ENCODE measurements at places on chromosomes 12 and 14. TPM values are rescaled to one million over a fixed set of nuclear protein-coding genes. Genes with fewer than 3 reads are reported as not detected.

GRCh38 chr12:119842380-119842779 lies 34.7 kb downstream of the CIT start:
- no peaks in the 10 kb centered on the region for H3K4me1 ChIP-seq
- DNase-seq: no peak
- no peak overlapping the region for H3K27ac ChIP-seq
- H3K4me3 ChIP-seq: no peak overlapping the region

- no peaks in the 10 kb centered on the region for H3K4me1 ChIP-seq
- no peaks in the 10 kb centered on the region for H3K27me3 ChIP-seq
- no peak overlapping the region for H3K4me3 ChIP-seq
- no peak overlapping the region for H3K27ac ChIP-seq
Measured at GRCh38 chr14:36948157-36948859, 224.1 kb downstream of the SLC25A21 start.

DNA sequence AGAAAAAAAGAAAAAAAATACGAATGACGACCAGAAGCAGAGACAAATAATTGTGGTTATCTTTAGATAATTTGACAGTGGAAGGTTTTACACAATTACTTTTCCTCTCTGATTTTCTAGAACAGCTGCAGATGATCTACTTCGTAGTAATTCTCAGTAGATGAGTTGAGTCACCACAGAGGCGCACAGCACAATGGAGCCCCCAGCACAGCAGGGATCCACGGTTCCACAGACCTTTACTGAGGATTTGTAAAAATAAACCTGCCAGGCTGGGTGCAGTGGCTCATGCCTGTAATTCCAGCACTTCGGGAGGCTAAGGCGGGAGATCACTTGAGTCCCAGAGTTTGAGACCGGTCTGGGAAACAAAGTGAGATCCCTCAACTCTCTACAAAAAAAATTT lies 29.3 kb downstream of the AMN start:
- H3K4me3 ChIP-seq: no peak overlapping the region
- H3K27me3 ChIP-seq: no peaks in the 10 kb centered on the region
- no peaks in the 10 kb centered on the region for H3K36me3 ChIP-seq
- H3K4me1 ChIP-seq: peaks cover 17% of the 10 kb centered on the region

GRCh38 chr14:70907176-70907995 lies at the start of gene PCNX1:
TSS of gene PCNX1 (plus strand) at chr14:70907459. CDS start at chr14:70907851, 392 bp downstream.
- peak within 1 kb of the TSS; percentile 86 for H3K27ac ChIP-seq
- H3K36me3 ChIP-seq: peaks cover 25% of the 10 kb centered on the region
- H3K4me3 ChIP-seq: peak within 1 kb of the TSS; percentile 81

- no peak overlapping the region for H3K4me3 ChIP-seq
- no peak for DNase-seq
- H3K27me3 ChIP-seq: peaks cover 5% of the 10 kb centered on the region
- no peak overlapping the region for H3K27ac ChIP-seq
Measured at GRCh38 chr12:97471194-97471593, 8.6 kb downstream of the RMST start.

GRCh38 chr14:71538288-71538687 lies 393.9 kb upstream of the RGS6 start:
- no peak overlapping the region for H3K27ac ChIP-seq
- no peaks in the 10 kb centered on the region for H3K27me3 ChIP-seq
- no peak overlapping the region for H3K4me3 ChIP-seq

L2HGDH gene
- 9.7 TPM for total RNA-seq

ADAMTS20 gene
- total RNA-seq: not detected

DNA sequence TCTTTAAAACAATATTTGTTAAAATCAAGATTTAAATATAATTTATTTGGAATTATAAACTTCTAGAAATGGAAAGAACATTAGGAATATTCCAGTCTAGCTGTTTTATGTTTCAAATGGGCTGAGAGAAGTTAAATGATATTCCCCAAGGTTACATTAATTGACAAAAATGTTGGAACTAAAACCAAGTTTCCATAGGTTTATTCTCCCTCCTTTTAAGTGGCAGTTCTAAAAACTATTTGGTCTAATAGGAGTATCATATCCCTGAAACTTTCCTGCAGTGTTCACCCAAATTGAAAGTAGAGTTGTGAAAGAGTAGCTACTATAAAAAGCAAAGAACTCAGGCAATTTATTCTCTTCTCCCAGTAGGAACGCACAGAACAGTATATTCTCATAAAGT lies 1185.5 kb downstream of the LRFN5 start:
- no peaks in the 10 kb centered on the region for H3K4me1 ChIP-seq
- H3K27ac ChIP-seq: no peak overlapping the region
- no peaks in the 10 kb centered on the region for H3K36me3 ChIP-seq
- no peak for DNase-seq
- no peaks in the 10 kb centered on the region for H3K27me3 ChIP-seq

CKB gene
- total RNA-seq: 3.8 TPM

IL23A gene
- total RNA-seq: 11.0 TPM
